GM10248 (cell line): ENCODE measurements at places on chromosomes 3 and 15.

- no peak for DNase-seq
These were observed 68.4 kb downstream of the TAMM41 start for GRCh38 chr3:11778248-11778647.

DNA sequence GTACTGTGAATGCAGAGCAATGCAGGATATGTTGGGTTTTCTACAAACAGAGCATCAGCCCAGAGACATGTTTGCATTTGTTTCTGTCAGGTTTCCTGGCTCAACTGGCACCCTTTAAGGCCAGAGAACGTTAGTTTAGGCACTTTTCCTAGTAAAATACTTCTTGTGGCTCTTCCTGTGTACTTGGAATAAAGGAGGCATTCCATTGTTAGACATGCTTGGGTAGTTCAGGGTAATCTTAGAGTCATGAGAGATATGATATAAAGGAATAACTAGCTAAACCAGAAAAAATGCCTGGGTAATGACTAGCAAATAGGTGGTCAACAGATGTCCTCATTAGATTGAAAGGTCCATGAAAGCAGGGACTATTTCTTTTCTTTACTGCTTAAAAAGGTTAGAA is 60.4 kb upstream of the RBM5 start:
- no peak for DNase-seq

GRCh38 chr3:161674402-161674801 is 177.8 kb downstream of the OTOL1 start:
- DNase-seq = no peak

DNA sequence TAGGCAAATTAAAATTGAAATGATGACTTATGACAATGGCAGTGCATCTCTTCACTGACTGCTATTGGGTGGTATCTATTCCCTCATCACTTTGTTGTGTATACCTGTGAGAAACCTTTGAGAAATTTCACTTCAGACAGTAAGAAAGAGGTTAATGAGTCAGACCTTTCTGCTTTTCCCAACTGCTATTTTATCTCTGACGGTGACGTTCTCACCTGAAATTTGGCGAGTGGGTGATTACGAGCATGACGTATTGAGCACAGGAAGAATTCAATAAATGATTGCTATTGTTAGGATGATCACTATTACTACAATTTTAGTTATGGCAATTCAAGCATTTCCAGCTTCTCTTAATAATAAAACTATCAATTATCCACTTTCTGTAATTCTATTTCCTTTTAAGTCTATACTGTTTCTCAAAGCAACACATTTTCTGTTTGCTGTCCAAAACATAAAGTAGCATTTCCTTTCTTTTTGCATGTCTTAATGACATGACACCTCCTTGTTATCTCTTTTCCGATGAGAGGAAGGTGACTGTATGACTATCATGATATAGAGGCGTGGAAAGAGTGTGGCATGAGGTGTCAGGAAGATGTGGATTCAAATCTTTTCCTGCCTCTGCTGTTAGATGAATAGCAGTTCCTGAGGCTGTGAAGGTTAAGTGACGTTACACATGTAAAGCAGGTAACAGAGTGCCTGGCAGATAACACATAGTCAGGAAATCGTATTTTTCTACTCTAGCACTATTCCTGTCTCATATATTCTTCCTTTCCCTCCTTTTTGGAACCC is 504.9 kb upstream of the SEMA6D start:
- no peak for DNase-seq

DNA sequence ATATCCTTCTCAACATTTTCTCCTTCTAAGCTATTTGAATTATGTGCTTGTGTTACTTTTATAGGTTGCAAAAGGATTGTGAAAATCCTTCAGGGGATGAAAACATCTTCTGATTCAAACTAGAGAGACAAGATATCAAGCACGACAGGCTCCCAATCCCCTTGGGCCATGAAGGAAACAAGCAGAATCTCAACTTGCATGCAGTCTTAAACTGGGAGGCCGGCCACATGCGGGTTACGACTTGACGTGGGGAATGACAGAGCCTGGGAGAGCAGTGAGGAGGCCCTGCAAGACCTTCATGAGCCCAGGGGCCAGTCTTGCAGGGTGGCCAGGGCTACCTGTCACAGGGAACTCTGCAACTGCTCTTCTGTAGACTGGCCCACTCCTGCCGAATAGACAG is 94.4 kb downstream of the SCN11A start:
- DNase-seq = no peak

DNA sequence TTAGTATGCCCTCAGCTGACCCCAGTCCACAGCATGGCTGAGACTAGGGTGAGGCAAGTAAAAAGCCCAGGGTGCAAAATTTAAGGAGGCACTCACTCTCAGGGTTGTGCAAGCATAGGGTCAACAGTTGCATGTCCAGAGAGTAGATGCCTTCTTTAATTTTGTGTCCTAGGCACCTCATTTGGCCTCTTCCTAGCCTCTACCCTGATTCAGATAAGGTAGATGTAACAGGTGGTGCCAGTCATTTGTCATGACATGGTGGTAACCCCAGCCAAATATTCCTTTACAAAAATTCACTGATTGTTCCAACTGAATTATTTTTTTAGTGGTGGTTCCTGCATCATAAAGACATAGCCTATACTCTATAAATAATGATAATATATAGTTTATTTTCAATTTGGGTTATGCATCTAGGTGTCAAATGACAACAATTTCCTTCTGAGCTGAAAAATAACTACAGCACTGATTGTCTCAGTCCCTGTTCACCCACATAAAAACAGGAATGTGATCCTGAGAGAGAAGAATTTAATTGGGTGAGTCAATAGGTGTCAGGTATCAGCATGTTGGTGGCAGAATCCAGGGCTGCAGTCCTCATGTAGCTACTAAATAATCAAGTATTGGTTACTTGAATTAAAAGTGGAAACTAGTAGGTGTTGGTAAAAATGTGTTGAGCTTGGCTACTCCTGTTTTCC is 44.2 kb upstream of the TIPARP start:
- no peak for DNase-seq

GRCh38 chr3:119329551-119329950 is 35.4 kb downstream of the ARHGAP31 start:
- no peak for DNase-seq

DNA sequence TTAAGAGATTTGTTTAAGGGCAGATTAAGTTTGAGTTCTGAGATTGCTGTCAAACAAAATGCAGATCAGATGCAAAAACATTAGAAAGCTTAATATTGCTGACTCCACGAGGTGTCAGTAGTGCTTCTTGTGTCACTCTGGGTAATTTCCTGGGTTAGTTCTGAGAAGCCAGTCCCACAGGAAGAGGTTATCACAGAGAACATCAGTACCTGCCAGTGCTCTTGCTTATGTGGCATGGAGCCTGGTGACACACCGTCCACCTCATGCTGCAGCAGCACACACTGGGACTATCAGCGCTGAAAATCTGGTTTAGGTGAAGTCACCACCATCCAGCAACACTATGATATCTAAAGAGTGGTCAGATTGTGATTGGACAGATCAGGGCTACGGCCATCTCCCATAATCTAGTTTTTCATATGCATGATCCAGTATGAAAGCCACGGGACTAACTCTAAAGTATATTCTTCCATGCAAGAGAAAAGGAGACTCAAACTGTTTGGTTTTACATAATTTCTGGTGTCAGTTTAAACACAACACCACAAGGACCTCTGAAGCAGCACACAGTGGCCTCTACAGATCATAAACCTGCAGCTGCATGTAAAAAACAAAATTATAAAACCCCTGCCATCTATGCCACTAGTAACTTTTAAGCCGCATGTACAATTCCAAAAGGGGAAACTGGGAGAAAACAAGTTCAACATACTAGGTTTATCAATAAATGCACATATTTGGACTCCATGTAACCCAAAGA is 36.1 kb upstream of the MYO5C start:
- peak; percentile 73 for DNase-seq

GRCh38 chr15:42060477-42060763 is 33.9 kb downstream of the PLA2G4D start:
- no peak for DNase-seq

DNA sequence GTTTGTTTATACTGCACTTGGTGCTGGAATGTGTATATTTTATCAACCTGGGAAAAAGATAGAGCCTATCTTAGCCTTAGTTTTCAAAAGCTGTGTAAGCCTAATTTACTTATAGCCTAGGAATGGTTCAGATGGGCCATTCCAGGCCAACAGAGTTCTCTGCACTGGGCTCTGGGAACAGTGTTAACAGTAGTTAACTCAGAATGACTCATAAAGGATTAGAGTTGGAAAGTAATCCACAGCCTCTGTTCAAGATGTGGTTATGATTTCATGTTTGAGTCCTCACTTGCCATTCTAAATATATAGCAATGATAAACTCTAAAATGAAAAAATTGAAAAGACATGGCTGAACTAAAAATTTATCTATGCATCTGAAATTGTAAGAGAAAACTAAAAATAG is 22.6 kb upstream of the PEX5L start:
- no peak for DNase-seq

- no peak for DNase-seq
These were observed 112.3 kb upstream of the HES1 start for GRCh38 chr3:194023501-194024280.

DNA sequence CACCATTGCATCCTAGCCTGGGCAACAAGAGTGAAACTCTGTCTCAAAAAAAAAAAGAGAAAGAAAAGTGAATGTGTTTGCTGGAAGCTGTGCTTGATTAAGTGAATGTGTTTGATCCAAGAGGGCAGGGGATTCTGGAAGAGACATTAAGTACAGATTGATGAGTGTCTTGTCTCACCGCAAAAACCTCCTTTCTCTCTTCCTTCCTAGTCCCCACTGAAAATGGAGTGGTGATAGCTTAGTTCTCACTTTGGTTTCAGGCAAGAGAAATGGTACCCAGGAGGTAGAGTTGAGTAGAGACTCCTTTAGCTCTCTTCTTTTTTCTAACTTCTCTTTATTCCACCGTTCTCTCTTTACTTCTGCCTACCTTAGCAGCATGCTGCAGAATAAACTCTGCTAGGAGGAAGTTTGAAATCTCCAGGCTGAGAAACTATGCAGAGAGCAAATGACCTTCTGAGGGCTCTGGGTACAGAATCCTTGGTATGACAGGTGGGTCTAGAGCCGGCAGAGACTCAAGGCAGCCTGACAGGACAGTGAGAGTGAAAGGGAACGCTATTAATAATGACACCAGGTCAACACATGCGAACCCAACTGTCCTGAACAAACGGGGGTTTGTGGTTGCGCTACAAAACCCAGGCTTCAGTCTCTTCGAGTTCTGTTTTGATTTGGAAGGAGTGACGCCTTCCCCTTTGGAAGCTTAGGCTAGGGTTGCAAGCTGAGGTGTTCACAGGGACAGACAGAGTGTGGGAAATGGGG is 74.9 kb downstream of the SMAD3 start:
- peak; percentile 55 for DNase-seq

DNA sequence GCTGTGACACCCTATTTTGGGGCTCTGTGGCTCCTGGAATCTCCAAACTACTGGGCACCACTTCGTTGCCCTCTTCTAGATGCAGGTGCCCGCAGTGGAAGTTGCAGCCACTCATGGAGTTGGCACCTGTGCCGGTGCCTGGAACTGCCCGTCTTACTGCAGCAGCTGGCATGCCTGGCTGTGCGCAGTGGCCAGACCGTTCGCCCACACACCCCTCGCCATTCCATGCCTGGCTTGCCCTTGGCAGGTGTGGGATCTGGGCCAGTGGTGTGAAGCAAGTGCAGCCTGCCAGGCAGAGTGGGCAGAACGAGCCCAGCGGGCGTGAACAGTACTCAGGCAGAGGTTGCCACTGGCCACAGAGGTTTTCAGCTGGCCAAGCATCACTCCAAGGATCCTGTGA is 1286.7 kb downstream of the ROBO1 start:
- DNase-seq = no peak

DNA sequence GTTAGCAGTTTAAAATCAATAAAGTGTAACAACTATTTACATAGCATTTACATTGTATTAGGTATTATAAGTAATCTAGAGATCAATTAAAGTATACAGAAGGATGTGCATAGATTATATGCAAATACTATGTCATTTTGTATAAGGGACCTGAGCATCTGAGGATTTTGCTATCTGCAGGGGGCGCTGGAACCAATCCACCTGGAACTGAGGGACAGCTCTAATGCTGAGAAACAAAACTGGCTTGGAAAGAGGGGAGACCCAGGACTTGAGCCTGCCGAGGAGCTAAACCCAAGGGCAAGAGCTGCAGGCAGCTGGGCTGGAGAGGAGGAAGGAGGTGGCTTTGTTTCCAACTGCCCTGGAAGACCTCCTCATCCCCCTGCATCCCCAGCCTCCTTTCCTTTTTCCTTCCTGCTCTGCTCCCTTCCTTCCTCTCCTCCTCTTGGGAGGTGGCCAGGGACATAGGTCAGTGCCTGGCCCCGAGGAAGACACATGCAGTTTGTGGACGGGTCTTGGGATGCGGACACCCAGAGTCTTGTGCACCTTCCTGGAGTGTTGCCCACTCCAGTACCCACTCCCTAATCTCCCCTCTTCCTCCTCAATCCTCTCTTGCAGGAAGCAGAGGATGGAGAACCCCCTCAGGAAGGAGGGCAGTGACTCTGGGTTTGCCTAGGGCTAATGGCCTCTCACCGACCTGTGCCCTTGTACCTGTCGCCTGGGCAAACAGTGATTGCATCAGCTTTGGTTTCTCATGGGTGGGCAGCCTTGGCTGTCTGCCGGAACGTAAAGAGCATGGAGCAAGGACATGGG is 825 bp upstream of the RTP3 start:
- peak; percentile 46 for DNase-seq

DNA sequence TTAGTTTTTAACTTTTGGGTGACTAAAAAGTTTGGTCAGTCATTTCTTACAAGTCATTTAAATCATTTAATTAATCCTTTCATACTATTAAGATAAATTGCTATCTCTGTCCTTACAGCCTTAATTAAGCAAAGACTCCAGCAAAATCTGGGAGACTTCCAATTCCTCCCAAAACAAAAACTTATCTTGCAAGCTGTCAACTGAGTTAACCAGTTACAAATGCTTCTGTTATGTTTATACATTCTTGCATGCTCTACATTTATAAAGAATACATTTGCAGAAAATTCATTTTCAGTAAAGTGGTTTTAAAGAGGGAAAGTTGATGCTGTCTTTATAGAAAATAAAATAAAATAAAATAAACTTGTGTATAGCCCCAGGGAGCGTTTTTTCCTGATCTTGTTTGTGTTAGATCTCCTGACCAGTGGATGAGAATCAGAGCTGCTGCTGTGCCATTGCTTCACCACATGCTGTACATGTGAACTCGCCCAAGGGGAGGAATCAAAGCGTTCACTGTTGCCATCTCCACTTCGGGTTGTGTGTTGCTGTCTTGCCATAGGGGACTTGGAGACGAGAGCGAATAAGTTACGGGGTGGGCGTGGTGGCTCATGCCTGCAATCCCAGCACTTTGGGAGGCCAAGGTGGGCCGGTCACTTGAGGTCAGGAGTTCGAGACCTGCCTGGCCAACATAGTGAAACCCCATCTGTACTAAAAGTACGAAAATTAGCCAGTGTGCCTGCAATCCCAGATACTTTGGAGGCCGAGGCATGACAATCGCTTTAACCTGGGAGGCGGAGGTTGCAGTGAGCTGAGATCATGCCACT is 5.5 kb downstream of the CCR4 start:
- DNase-seq = no peak

- DNase-seq = peak; percentile 39
These were observed 25.6 kb downstream of the SQOR start for GRCh38 chr15:45660231-45660979.

GRCh38 chr3:12970684-12971083 is 102.5 kb downstream of the IQSEC1 start:
- DNase-seq = no peak
